Thymus (tissue), 14 donors: ENCODE measurements at places on chromosomes 3 and 15. TPM values are rescaled to one million over a fixed set of nuclear protein-coding genes. Genes with fewer than 3 reads are reported as not detected.

- H3K27ac ChIP-seq, result no peak overlapping the region
- no peaks in the 10 kb centered on the region for H3K27me3 ChIP-seq
- no peaks in the 10 kb centered on the region for H3K4me1 ChIP-seq
- H3K36me3 ChIP-seq, result no peaks in the 10 kb centered on the region
- H3K4me3 ChIP-seq, result no peak overlapping the region
- DNase-seq, result no peak
Measured at GRCh38 chr3:158134363-158134762, 24.5 kb downstream of the RSRC1 start.

- H3K4me1 ChIP-seq, result no peaks in the 10 kb centered on the region
- H3K4me3 ChIP-seq, result no peak overlapping the region
Measured at GRCh38 chr3:171092467-171092911, 66.0 kb upstream of the SLC2A2 start.

DNA sequence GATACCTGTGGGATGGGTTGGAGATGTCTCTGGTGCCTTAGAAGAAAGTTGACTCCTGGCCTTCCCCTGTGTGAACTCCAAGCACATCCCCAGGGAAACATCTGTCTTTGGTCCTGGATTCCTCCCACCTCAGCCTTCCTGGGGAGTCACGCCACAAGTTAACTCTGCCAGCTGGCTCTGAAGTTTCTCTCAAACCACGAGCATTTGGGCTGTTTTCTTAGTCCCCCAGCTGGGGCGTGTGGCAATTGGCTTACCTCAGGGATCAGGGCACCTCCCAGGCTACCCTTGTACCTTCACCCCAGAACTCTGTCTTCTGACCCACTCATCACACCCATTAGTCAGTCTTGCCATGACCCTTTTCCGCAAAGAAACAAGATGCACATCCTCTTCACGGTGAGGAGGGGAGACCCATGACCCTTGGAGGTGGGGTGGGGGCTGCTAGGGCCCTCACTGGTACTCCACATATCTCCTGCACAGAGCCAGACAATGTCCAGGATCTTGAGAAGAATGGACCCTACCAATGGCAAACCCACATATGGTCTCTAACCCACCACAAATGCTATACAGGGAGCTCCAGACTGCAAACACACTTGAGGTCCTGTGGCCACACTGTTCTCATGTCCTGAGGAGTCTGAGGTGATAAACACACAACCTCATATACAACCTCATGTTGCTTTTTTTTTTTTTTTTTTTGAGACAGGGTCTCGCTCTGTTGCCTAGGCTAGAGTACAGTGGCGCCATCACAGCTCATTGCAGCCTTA is 3.9 kb downstream of the NEIL1 start:
- peaks cover 20% of the 10 kb centered on the region for H3K36me3 ChIP-seq
- H3K4me3 ChIP-seq, result no peak overlapping the region
- H3K27me3 ChIP-seq, result no peaks in the 10 kb centered on the region
- DNase-seq, result no peak
- peaks cover 34% of the 10 kb centered on the region for H3K4me1 ChIP-seq

- H3K27ac ChIP-seq, result no peak overlapping the region
- no peaks in the 10 kb centered on the region for H3K4me1 ChIP-seq
- H3K36me3 ChIP-seq, result no peaks in the 10 kb centered on the region
Measured at GRCh38 chr15:79608066-79608864, 176.1 kb downstream of the MINAR1 start.

DNA sequence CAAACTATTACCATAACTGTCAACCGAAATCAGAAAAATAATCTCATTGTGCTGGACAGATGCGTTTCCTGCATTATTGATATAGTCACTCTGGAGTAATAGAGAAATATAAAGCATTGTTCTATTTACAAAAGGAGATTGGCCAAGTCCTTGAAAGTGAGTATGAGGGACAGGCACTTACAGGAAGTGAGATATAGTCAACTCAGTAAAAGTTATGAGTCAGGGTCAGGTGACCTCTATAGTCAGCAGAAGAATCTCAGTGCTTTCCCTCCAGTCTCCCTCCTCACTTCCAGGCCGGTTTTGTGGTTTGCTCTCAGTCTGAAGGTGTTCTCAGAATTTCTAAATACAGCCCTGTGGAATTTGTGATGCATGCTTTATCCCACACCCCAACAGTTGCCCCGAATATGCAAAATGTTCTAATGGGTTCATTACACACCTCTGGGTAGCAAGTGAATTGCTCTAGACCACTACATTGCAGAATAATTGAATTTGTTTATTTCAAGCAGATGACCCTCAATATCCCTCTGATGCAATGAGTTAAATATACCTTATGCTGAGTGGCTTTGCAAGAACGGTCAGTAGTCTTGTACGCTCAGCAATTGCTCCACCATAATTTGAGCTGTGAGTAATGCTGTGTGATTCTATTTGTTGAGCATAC is 787.7 kb downstream of the MCTP2 start:
- no peak for DNase-seq
- no peaks in the 10 kb centered on the region for H3K36me3 ChIP-seq
- no peak overlapping the region for H3K4me3 ChIP-seq
- H3K27me3 ChIP-seq, result no peaks in the 10 kb centered on the region

DNA sequence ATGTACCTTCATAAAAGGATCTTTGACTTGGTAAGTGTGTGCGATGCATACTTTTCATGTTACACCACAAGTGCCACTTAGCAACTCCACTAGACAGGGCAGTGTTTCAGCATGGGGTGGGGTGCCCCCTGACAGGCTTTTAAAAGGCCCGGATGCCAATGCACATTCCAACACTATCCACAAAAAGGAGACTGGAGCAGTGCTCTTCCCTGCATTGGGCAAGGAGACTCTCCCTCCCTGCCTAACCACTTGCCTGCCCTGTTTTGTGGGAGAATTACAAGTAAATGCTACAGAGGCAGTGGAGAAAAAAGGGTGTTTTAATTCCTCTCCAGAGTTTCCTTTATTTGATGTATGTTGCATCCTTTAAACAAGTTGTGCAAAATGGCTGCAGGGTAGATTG is 1.7 kb upstream of the RARB start:
- peaks cover 16% of the 10 kb centered on the region for H3K27me3 ChIP-seq
- H3K4me1 ChIP-seq, result no peaks in the 10 kb centered on the region
- no peaks in the 10 kb centered on the region for H3K36me3 ChIP-seq
- H3K27ac ChIP-seq, result no peak overlapping the region
- no peak for DNase-seq

DNA sequence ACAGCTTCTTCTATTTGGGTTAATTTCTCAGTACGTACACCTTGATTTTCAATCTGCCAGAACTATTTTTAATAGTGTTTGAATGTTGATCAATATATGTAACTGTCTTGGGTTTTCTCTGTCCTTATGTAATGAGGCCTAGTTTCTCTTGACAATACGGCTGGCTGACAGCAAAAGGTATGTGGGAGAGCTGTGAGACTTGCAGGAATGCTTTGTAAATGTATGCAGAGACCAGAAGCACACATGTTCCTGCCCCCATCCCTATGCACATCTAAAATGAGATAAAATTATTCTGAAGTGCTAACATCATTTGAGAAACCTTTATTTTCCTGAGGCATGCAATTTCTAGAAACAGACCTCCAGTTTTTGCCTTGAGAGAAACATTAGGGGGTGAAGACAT is 593.8 kb upstream of the GBE1 start:
- no peak overlapping the region for H3K27ac ChIP-seq

Gene GOLGA8T
- 0.19 TPM for total RNA-seq

- H3K4me1 ChIP-seq, result peaks cover 15% of the 10 kb centered on the region
- DNase-seq, result no peak
- no peak overlapping the region for H3K27ac ChIP-seq
- H3K4me3 ChIP-seq, result no peak overlapping the region
- H3K36me3 ChIP-seq, result no peaks in the 10 kb centered on the region
Measured at GRCh38 chr3:127717357-127718244, 44.8 kb downstream of the ABTB1 start.

GRCh38 chr15:57384024-57384423 is 7.7 kb downstream of the CGNL1 start:
- H3K4me1 ChIP-seq, result no peaks in the 10 kb centered on the region
- H3K36me3 ChIP-seq, result no peaks in the 10 kb centered on the region
- H3K4me3 ChIP-seq, result no peak overlapping the region
- DNase-seq, result no peak
- H3K27ac ChIP-seq, result no peak overlapping the region
- H3K27me3 ChIP-seq, result no peaks in the 10 kb centered on the region

DNA sequence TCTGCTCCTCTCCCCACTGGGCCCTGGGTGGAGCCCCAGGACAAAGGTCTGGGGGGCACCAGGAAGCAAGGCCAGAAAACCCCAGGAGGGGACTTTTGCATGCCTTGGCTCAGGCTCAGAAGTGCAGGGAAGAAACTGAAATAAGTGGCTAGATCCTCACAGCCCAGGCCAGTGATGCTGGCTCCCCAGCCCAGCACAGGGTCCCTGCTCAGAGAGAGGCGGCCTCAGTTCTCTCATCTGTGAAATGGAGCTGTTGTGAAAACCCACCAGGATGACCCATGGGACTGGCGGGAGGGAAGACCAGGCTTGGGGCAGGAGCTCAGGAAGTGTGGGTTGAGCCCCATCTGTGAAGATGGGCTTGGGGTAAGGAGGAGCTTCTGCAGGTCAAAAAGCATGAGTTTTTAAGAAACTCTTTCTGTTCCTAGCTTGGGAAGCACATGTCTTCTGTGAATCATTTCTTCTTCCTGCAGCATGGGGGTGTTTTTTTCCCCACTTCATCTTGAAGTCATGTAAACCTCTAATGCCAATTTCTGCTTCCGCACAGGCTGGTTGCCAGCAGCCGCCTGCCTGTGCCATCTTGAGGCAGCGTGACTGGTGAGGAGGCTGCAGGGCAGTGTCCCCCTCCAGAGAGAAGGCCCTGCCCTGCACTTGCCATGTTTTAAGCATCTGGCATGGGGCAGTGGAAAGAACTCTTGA is 118.6 kb downstream of the SMAD6 start:
- H3K4me3 ChIP-seq, result no peak overlapping the region
- H3K36me3 ChIP-seq, result no peaks in the 10 kb centered on the region
- no peak overlapping the region for H3K27ac ChIP-seq
- no peaks in the 10 kb centered on the region for H3K27me3 ChIP-seq

GRCh38 chr3:165855581-165855980 is 18.4 kb upstream of the BCHE start:
- no peak overlapping the region for H3K4me3 ChIP-seq
- H3K27ac ChIP-seq, result no peak overlapping the region
- DNase-seq, result no peak

DNA sequence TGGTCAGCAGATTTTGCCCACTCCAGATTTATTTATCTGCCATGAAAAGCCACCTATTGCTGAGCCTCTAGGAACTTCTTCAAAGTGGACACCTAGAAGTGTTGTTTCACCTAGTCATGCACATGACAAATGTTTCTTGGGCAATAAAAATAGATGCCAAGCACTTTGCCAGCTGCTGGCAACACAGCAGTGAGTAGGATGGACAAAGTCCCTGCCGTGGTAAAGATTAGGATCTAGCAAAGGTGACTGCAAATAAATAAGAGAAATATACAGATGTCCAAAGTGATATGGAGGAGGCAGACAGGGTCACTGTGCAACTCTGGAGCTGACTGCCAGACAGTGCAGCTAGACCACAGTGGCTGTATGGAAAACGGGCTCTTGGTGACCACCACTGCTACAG is 137.9 kb downstream of the SUCLG2 start:
- H3K27me3 ChIP-seq, result no peaks in the 10 kb centered on the region
- H3K4me1 ChIP-seq, result no peaks in the 10 kb centered on the region
- H3K27ac ChIP-seq, result no peak overlapping the region
- DNase-seq, result no peak

DNA sequence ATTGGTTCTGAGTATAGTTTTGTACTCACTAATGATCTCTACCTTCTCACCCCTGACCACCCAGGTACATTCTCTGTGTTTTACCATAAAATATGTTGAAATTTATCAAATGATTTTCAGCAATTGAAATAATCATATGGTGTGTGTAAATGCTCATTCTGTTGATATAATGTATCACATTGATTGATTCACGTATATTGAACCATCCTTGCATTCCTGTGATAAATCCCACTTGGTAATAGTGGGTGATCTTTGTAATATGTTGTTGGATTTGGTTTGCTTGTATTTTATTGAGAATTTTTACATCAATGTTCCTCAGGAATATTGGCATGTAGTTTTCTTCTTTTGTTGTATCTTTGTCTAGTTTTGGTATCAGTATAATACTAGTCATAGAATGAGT is 1497.6 kb downstream of the OTOL1 start:
- H3K36me3 ChIP-seq, result no peaks in the 10 kb centered on the region
- no peaks in the 10 kb centered on the region for H3K27me3 ChIP-seq
- no peak for DNase-seq
- H3K4me3 ChIP-seq, result no peak overlapping the region
- no peak overlapping the region for H3K27ac ChIP-seq

DNA sequence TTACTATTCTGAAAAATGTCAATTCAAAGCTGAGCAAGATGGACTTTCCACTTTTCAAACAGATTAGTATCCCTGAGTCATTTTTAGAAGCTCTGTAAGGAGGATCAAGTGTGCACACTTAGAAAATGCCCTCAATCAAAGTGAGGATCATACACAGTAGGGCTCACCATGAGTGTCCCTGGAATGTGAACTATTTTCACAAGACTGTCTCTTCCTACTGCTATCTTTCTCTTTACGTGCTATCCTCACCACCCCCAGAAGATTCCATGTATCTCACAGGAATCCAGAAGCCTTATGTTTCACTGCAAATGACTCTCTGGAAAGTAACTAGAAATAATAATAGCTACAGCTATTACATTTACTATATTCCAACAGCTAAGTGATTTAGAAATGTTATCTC is 349.9 kb upstream of the TGFBR2 start:
- no peaks in the 10 kb centered on the region for H3K27me3 ChIP-seq
- H3K27ac ChIP-seq, result no peak overlapping the region
- no peak for DNase-seq
- no peaks in the 10 kb centered on the region for H3K4me1 ChIP-seq

Gene MUC4
- total RNA-seq, result 0.14 TPM

DNA sequence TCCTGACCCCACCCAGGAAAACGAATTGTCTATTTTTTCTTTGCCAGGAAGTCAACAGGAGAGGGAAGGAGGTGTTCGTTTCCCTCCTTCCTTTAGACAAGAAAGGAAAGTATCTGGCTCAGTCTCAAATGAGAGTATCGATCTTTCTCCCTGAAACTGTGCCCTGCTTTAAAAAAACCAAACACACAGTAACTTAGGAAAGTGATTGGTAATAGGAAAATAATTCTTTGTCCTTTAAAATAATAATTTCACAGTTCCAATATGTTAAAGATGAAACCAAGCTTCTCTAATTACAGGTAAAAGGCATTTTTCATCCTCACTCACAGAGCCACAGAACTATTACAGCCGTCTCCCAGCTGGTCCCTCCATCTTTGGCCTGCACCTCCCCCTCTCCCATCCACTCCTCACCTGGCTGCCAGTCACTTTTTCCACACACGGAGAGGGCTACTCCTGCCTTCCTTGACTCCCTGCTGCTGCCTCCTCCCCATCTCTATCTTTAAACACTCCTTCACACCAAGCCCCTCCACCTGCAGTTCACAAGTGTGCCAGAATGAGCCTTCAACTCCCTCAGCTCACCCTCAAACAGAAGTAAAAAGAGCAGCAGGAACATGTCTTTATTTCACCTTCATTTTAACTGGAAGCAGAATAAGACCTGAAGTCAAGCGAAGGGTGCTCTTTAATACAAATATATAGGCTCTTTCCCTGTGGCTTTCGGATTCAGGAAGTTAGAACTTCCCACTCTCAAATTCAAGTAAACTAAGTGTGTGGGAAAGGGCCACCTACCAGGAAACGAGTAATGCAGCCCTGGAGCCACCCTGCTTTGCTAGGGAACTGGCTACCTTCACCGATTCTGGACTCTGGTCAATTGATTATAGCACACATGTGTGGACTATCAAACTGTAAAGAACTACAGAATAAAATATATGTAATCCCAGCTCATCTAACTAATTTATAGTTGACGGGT is 116.4 kb downstream of the SENP2 start:
- no peaks in the 10 kb centered on the region for H3K4me1 ChIP-seq
- H3K27me3 ChIP-seq, result no peaks in the 10 kb centered on the region
- no peak overlapping the region for H3K27ac ChIP-seq
